ENCODE measurements at places on chromosomes 7 and 10.
A peak's percentile ranks its signal among the peaks of the same experiment; 100 is the strongest.

- peak; percentile 73 for DNase-seq
These were observed 13.9 kb upstream of the DNAJC1 start for GRCh38 chr10:22017283-22018020.

GRCh38 chr10:82736305-82736704 is 861.3 kb downstream of the NRG3 start:
- DNase-seq = no peak

GRCh38 chr10:21217748-21218367 is 307.6 kb downstream of the SKIDA1 start:
- DNase-seq = no peak

GRCh38 chr7:317643-318405 is 27.9 kb downstream of the FOXL3 start:
- no peak for DNase-seq

GRCh38 chr10:107054469-107055156 is 109.9 kb downstream of the SORCS1 start:
- no peak for DNase-seq

GRCh38 chr10:35172574-35172973 is 45.9 kb downstream of the CREM start:
- DNase-seq = no peak

GRCh38 chr7:39406467-39406866 is 159.7 kb upstream of the YAE1 start:
- no peak for DNase-seq

DNA sequence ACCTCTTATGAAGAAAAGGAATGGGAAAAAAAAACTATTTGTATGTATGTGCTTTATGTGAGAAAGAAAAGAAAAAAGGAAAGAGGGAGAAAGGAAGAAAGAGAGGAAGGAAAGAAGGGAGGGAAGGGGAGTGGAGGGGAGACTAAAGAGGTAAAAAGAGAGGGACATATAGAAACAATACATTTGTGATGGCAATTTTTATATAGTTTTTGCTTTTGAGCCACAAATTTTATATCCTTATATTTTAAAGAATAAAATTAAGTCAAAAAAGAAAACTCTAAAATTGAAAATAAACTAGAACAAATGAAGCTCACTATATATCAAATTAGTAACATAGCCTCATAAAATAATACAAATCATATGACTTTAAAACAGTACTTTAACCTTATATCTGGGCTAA is 11.0 kb downstream of the C7orf25 start:
- DNase-seq = no peak

DNA sequence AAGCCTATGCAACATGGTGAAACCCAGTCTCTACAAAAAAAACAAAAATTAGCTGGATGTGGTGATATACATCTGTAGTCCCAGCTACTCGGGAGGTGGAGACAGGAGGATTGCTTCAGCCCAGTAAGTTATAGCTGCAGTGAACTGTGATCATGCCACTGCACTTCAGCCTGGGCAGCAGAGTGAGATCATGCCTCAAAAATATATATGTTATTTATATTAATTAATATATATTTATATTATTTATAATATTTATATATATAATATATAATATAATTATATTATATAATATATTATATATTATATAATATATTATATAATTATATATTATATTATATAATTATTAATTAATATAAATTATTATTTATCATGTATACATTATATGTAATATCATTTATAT is 1158.4 kb upstream of the AUTS2 start:
- no peak for DNase-seq

DNA sequence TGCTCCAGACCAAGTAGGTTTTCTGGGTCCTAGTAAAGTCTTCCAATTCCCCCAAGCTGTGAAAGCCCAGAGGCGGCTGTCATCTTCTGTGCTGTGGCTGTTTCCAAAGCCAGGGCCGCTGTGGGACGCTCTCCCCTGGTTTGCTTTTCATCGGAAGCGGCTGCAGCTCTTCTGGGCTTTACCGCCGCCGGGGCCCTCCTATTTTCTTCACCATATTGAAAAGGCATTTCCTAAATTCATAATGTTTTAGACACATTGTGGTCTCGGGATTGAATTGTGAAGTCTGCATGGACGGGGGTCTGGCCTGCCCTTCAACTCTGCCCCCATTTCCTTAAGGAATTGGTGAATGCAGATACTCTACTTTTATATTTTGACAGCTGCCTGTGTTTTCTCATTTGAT is 551.4 kb upstream of the MGMT start:
- no peak for DNase-seq

DNA sequence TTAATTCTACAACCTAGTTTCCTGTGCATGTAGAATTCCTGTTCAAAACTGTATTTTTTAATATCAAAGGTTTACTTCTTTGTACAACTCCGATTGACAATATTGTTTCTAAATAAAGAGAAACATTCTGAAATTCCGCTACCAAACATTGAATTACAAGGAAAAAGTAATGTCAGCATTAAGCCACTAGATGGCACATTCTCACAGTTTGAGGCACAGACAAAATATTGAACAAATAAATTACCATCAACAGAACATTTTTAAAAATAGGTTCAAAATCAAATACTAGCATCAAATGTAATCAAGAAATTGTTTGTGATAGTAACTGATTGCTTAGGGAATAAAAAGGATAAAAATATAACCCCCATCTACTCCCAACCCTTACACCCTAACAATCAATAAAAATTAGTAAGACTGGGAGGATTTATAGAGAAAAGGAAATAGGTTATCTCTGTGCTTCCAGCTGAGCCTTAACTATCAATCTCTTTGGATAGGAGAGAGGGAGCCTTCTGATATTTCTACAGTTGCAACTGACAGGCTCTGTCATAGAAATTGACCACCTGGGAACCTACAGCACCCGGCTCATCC is 86.6 kb upstream of the C7orf33 start:
- peak; percentile 60 for DNase-seq

- no peak for DNase-seq
These were observed 5.3 kb upstream of the DNAJC12 start for GRCh38 chr10:67843284-67843683.

GRCh38 chr10:43390759-43391158 is 18.2 kb downstream of the HNRNPF start:
- peak; percentile 55 for DNase-seq

- no peak for DNase-seq
These were observed 135.9 kb upstream of the LAMB4 start for GRCh38 chr7:108266035-108266434.

GRCh38 chr7:43758029-43758821 is at the start of gene BLVRA:
TSS of gene BLVRA (plus strand) at chr7:43758680. CDS start at chr7:43771159, 12,479 bp downstream.
- peak; percentile 68 for DNase-seq

- DNase-seq = no peak
These were observed 83.6 kb downstream of the NXPH1 start for GRCh38 chr7:8516976-8517375.
